ENCODE measurements at places on chromosomes 11 and 22. TPM values are rescaled to one million over a fixed set of nuclear protein-coding genes. Genes with fewer than 3 reads are reported as not detected.

DNA sequence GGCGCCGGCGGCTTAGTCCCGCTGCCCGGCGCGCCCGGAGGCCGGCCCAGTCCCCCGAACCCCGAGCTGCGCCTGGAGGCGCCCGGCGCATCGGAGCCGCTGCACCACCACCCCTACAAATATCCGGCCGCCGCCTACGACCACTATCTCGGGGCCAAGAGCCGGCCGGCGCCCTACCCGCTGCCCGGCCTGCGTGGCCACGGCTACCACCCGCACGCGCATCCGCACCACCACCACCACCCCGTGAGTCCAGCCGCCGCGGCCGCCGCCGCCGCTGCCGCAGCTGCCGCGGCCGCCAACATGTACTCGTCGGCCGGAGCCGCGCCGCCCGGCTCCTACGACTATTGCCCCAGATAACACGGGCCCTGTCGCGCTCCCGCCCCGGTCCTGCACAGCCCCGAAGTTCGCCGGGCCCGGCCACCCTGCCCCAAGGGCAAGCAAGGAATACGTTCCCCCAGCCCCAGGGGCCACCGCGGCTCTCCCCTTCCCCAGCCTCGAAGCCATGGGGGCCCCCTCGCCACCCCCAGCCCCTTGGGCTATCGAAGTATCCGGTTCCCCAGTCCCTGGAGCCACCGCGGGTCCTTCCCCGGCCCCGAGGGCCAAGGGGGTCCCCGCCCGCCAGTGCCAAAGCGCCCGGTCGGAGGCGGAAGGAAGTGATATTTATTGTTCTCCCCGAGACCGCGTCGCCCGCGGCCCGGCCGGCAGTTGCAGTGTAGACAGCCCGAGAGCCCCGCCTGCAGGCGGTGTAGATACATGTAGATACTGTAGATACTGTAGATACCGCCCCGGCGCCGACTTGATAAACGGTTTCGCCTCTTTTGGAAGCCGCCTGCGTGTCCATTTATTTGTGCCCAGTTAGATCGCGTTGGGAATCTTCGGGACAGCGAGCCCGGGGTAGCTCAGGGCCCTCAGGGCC lies 6.2 kb downstream of the TBX1 start:
- DNase-seq: peak; percentile 81

- DNase-seq: no peak
Measured at GRCh38 chr11:66012371-66012945, 650 bp downstream of the CST6 start.

DNA sequence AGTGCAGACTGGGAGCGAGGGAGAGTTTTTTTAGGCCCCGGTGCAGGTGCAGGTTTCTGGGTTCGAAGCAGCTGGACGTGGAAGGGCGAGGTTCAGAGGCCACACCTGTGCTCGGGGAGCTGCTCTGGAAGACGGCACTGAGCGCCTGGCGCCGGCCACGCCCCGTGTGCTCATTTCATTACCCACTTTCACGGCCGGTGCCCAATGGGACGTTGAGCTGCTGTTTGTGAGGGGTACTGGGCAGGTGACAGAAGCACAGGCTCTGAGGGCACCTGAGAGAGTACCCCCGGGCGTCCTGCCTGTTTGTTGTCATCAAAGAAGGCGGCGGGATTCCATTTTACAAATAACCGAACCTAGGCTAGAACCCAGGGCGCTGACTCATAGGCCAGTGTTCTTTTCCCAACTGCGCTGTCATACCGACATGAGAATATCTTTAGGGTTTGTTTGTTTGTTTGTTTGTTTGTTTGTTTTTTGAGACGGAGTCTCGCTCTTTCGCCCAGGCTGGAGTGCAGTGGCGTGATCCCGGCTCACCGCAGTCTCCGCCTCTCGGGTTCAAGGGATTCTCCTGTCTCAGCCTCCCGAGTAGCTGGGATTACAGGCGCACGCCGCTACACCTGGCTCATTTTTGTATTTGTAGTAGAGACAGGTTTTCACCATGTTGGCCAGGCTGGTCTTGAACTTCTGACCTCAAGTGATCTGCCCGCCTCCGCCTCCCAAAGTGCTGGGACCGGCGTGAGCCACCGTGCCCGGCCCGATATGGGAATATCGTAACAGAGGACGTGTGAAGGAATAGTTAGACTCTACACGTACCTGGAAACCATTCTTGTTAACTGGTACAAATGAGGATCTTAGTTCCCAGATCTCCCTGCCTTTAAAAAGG lies 16.6 kb upstream of the SPTBN2 start:
- DNase-seq: peak; percentile 66

Gene SLC22A6
- total RNA-seq: not detected

Gene HORMAD2
- total RNA-seq: not detected

Gene TEX54
- not detected for total RNA-seq

Measured in lower lobe of right lung (tissue), 2 donors.